ENCODE measurements at places on chromosomes 7 and 10.

DNA sequence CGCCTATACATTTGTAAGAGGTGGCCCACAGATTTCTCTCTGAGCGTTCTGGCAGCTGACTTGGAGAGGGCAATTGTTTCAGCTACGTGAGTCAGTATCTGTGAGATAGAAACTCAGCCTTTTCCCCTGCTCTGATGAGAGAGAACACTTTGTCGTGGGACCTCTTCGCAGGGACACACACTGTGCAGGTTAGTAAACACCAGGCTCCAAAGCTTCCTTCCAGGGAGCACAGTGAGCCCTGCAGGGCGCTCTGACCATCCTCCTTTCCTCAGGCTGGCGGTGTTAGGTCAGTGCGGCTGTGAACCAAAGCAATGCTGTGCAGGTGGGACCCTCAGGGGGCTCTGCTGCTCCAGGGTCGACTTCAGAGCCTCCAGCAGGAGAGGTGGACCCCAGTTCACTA lies 152.2 kb upstream of the TCF7L2 start:
- no peak for DNase-seq

DNA sequence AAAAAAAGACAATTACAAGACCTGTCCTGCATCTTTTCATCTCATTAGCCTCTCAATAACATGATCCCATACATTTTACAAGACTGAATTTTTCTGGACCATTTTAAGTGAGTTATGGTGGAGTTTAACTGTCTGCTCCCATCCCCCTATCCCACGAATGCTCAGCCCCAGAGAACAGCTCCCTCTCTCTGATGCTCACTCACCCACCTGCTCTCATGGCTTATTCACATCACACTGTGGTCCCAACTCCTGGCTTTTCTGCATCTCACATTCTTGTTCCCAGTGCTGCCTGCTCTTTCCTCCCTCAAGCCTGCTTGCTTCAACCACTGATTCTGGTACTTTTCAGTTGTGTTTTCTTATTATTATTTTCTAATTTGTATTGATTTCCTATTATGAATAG lies 20.4 kb upstream of the CCSER2 start:
- no peak for DNase-seq

DNA sequence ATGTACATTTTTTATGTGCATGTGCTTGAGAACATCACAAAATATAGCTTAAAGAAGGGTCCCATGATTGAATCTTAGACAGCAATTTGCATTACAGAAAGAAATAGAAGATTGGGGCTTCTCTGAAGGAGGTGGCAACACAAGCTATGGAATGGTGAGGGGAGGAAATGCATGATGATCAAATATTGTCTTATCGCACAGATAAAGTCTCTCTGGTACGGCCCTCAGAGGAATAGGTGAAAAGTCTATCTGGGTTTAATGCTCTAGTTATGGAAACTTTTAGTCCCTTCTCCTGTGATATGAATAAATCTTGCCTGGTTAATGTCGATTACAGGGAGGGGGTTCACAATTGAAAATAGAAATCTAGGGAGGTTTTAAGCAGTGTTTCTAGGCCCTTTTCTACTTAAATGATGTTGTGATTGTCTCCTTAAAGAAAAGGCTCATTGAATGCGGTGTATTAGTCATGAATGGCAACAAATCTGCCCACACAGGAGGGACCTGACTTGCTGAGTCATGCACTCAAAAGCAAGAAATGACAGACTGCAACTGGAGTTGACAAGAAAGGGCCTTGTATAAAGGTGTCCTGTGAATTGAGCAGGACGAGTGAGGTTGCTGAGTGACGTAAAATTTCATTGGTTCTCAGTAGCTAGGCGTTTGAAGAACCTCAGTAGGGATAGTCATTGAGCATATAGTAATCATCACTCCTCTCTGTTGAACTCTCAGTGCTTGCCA lies 133.4 kb upstream of the CSTF2T start:
- DNase-seq, result peak; percentile 19

DNA sequence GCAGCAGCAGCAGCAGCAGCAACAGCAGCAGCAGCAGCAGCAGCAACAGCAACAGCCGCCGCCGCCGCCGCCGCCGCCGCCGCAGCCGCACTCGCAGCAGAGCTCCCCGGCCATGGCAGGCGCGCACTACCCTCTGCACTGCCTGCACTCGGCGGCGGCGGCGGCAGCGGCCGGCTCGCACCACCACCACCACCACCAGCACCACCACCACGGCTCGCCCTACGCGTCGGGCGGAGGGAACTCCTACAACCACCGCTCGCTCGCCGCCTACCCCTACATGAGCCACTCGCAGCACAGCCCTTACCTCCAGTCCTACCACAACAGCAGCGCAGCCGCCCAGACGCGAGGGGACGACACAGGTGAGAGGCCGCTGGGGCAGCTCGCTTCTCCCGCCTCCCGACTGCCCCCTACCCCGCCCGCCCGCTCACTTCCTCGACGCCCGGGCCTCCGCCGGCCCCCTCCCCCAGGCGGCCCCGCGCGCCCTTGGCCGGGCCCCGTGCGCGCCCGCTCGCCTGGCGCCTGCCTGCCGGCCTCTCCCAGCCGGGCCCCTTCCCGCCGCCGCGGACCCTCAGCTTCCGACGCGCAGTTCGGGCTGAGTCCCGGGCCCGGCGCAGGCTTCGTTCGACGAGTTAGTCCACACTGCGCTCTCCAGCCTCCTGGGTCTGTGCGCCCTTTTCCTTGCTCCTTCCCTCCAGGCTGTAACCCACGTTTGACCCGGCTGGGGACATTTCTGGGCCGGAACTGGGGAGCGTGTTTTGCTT lies 882 bp downstream of the DLX6 start:
- no peak for DNase-seq

- no peak for DNase-seq
Observed at GRCh38 chr10:80356563-80356988, at the start of the genes DYDC1 and DYDC2. Gene DYDC1, minus strand, starts transcription at chr10:80356755. Its CDS starts 4,154 bp downstream, at chr10:80352601. Gene DYDC2, plus strand, starts transcription at chr10:80356781. Its CDS starts 5,663 bp downstream, at chr10:80362444.

GRCh38 chr7:127854383-127854782 lies 176.9 kb downstream of the LRRC4 start:
- no peak for DNase-seq

DNA sequence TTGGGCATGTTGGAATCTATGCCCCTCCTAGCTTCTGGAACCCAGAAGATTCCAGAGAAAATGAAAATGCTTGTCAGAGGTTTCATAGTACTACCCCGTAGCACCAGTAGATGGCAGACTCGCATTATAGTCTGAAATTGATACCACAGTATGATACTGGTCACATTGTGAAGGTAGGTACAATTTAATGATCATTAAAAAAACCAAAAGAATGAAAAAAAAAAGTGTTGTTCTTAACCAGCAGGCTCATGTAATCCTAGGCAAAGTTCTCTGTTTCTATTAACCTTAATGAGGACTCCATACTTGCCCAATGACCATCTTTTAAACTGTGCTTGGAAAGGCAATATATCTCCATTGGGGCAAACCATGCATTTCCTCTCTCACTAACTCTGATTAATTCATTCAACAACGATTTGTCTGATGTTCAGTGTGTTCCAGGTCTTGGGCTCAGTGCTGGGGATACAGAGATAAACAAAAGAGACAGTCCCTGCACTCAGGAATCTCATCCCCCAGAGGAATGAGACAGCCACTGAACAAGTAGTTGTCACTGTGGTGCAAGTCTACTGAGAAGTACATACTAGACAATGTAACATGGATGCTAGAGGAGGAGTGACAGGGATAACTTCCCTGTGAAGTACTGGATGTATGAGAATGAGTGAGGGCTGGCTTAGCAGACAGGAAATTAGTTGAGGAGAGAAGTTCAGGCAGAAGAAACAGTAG lies 223.5 kb upstream of the PHYHIPL start:
- peak; percentile 43 for DNase-seq

- no peak for DNase-seq
Observed at GRCh38 chr7:91630581-91631380, 249.7 kb downstream of the MTERF1 start.

Measured in HFFc6 (cell line).